Kidney (tissue), 22 donors: ENCODE measurements at places on chromosomes 6 and 20. TPM values are rescaled to one million over a fixed set of nuclear protein-coding genes. Genes with fewer than 3 reads are reported as not detected.

Gene EYA4
- total RNA-seq = 5.0 TPM

Gene ZFP64
- 14.6 TPM for total RNA-seq

Gene FAM83C
- not detected for total RNA-seq

Gene MYLK4
- 1.3 TPM for total RNA-seq

Gene GOPC
- total RNA-seq = 21.4 TPM

GRCh38 chr20:35562541-35563110 is 20.7 kb downstream of the ERGIC3 start:
- H3K4me1 ChIP-seq = no peaks in the 10 kb centered on the region
- H3K4me3 ChIP-seq = no peak overlapping the region
- no peak for DNase-seq
- H3K27me3 ChIP-seq = no peaks in the 10 kb centered on the region
- no peaks in the 10 kb centered on the region for H3K36me3 ChIP-seq

DNA sequence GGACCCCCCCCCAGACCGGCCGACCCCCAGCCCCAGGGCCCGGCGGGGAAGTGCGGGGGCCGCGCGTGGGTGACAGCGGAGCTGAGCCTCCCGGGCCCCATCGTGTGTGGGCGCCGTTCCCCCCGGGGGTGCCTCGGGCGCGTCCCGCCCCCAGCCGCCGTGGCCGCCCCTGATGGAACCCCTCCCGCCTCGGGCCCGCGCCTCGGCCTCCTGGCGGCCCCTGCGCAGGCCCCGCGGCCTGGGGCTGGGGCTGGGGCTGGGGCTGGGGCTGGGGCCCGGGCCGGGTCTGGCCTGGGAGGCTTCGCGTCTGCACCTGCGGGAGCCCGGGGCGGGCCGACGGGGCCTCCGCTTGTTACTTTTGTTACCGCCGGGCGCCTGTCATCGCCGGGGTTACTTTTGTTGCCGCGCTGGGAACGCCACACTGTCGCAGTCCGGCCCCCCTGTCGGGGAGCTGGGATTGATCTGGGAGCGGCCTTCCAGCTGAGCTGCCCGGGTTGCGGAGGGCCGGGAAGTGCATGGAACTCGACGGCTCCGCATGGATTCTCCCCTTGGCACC is 598 bp downstream of the OGFR start:
- H3K36me3 ChIP-seq = peaks cover 8% of the 10 kb centered on the region
- peak; percentile 36 for DNase-seq
- H3K27me3 ChIP-seq = no peaks in the 10 kb centered on the region

DNA sequence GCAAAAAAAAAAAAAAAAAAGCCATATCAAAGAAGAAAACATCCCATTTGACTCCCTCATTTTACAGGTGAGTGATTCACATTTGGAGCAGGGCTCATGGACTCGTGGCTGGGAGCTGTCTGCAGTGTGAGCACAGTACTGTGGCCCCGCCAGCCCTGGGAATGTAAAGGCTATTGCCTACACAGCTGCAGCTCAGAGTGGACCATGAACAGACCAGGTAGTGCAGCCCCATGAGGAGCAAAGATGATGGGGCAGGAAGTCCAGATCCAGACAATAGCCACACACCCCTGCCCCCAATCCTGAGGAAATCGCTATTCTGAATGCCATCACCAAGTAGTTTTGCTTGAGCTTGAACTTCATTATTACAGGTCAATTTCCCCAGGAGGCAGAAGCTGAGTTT is 55.4 kb downstream of the LINC00237 start:
- no peak for DNase-seq
- H3K4me1 ChIP-seq = no peaks in the 10 kb centered on the region
- H3K27me3 ChIP-seq = no peaks in the 10 kb centered on the region
- H3K4me3 ChIP-seq = no peak overlapping the region
- H3K36me3 ChIP-seq = no peaks in the 10 kb centered on the region

DNA sequence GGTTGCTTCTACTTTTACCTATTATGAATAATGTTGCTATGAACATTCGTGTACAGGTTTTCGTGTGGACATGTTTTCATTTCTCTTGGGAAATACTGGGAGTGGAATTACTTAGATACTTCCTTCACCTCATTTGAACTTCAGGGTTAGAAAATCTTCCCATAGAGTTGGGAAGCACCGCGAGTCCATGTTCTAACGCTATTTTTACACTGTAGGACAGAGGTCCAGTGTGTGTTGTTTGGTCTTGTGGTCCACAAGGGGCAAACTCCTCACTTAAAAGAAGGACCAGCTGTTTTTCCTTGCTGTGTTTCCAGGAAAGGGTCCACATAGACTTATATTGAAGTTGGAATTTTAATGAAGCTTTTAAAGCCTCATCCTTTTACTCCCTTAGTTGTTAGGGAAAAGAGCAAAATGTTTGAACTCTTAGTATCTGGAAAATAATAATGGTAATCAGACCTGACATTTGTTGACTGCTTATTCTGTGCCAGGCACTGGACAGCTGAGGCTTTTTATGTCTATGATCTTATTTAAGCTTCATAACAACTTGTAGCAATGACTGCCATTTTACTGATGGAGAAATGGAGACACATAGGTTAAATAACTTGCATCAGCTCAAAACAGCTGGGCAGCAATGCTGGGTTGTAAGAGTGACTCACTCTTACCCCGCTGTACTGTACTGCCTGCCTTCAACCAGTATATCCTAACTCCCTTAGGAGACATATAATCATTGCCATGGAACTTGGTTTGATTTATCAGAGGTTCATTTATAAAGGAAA is 52.0 kb downstream of the CDC5L start:
- no peak overlapping the region for H3K4me3 ChIP-seq
- no peak for DNase-seq
- no peak overlapping the region for H3K27ac ChIP-seq
- H3K4me1 ChIP-seq = no peaks in the 10 kb centered on the region
